ENCODE measurements at places on chromosomes 16 and 17.

GRCh38 chr17:6526362-6527152, 29.8 kb downstream of the PITPNM3 start:
- DNase-seq = no peak

- DNase-seq = no peak
Measured at GRCh38 chr16:27226476-27226875, 23.1 kb downstream of the KDM8 start.

GRCh38 chr16:82396509-82396908, 226.5 kb upstream of the MPHOSPH6 start:
- no peak for DNase-seq

GRCh38 chr16:84839054-84839453, 19.3 kb downstream of the CRISPLD2 start:
- DNase-seq = no peak

- no peak for DNase-seq
Measured at GRCh38 chr17:80604009-80604669, 59.5 kb downstream of the RPTOR start.

- no peak for DNase-seq
Measured at GRCh38 chr17:72122765-72123529, 2.1 kb downstream of the SOX9 start.

- no peak for DNase-seq
Measured at GRCh38 chr16:66932076-66932475, 2.1 kb downstream of the CIAO2B start.

- DNase-seq = peak; percentile 41
Measured at GRCh38 chr16:89289428-89290395, 72.2 kb downstream of the ZNF778 start.

GRCh38 chr17:50559674-50560184, 786 bp upstream of the CACNA1G start:
- DNase-seq = no peak

DNA sequence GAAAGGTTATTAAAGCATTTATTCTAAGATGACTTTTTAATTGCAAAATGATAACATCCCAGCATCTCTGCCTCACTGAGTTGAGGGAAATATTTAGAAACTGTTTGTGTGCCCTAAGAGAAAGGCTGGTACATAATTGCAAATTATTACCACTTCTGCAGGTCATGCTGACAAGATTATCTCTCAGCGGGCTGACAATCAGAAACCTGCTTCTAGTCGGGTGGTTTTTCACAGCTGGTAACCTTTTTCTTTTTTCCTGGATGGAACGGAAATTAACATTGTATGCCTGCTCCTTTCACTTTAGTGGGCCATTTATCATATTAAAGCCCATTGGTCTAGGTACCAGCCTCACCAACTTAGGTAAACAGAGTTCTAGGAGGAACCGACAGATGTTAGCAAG, 17.0 kb upstream of the NUDT7 start:
- no peak for DNase-seq

- DNase-seq = no peak
Measured at GRCh38 chr17:44636562-44636961, 19.7 kb upstream of the MEIOC start.

DNA sequence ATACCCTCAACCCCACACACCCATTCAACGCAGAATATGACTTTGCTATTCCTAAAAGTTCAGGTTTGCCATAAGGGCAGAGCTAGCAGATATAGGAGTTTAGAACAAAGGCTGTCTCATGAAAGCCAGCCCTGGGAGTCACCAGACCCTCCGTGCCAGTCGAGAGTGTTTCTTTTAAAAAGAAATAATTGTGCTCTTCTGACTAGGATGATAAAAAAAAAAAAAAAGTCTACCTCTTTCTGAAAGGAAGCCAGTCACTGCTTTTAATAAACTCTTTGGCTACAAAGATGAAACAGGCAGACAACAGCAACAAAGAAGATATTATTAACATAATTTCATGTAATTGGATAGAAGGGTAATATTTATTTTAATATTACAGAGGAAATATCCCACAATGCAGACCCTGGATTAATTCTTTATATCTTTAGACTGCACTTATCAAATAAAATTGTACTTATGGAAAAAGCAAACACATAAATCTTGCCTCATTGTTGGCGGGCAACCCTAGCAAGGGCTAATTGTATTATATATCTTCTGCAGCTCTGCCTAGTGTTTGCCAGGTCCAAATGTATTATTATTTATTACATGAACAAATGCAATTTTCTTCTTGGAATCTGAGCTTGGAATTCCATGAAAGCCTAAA, 277.5 kb upstream of the DYNLRB2 start:
- DNase-seq = no peak

- no peak for DNase-seq
Measured at GRCh38 chr16:3977376-3977775, 96.9 kb upstream of the CREBBP start.

DNA sequence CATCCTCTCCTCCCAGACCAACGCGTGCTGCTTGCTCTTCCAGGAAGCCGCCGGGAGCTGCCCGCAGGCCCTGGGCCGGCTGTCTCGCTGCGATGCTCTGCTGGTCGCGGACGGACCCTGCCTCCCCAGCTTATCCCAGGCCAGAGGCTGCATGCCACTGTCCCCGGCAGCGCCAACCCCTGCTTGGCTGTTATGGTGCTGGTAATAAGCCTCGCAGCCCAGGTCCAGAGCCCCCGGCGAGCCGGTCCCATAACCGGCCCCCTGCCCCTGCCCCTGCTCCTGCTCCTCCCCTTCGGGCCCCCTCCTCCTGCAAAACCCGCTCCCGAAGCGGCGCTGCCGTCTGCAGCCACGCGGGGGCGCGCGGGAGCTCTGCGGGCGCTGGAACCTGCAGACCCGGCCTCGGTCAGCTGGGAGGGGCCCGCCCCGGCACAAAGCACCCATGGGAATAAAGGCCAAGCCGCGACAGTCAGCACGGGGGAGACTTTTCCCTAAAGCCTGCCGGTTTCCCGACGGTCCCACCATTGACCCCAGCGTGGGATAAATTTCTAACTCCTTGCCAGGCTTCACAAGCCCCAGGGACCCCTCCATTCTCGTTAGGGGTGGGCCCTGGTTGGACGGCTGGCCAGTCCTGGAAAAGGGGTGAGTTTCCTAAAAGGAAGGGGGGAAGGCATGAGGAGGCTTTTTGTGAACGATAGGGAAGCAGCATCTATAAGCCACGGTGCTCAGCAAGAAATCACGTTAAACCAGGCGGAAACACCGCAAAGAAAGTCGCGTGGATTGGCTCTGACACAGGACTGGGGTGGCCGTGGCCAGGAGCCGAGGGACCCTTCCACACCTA, 11.2 kb downstream of the ENPP7 start:
- DNase-seq = peak; percentile 6

- DNase-seq = no peak
Measured at GRCh38 chr17:36524428-36524876, 10.2 kb downstream of the MYO19 start.

GRCh38 chr16:59540621-59541020, 806.5 kb upstream of the GOT2 start:
- DNase-seq = no peak

GRCh38 chr16:73226675-73227074, 178.7 kb upstream of the ZFHX3 start:
- DNase-seq = no peak

DNA sequence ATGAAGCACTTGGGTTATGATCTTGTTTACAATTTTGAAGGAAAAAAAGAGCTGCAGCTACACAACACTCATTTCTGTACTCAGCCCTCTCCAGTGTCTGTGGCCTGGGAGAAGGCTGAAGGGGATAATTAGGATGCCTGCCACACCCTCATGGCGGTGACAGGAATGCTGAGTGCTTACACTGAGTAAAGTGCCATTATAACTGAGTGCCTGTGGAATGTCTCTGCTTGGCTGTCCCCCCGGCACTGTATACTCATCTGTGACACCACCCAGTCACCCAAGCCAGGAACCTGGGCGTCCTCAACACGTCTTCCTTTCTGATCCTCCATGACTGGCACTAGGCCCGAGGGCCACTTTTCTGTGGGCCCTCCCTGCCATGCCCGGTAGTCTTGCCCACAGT, 3.5 kb upstream of the MRPL38 start:
- no peak for DNase-seq

GRCh38 chr16:12758670-12759558, 44.8 kb downstream of the CPPED1 start:
- no peak for DNase-seq

- DNase-seq = peak; percentile 80
Measured at GRCh38 chr16:679814-680624, at the start of gene STUB1. STUB1 (plus strand) TSS chr16:680410; CDS start chr16:680526, 116 bp downstream.

GRCh38 chr17:50277357-50277754, 3.1 kb downstream of the TMEM92 start:
- DNase-seq = no peak

- no peak for DNase-seq
Measured at GRCh38 chr16:52705122-52705521, 158.2 kb upstream of the TOX3 start.

DNA sequence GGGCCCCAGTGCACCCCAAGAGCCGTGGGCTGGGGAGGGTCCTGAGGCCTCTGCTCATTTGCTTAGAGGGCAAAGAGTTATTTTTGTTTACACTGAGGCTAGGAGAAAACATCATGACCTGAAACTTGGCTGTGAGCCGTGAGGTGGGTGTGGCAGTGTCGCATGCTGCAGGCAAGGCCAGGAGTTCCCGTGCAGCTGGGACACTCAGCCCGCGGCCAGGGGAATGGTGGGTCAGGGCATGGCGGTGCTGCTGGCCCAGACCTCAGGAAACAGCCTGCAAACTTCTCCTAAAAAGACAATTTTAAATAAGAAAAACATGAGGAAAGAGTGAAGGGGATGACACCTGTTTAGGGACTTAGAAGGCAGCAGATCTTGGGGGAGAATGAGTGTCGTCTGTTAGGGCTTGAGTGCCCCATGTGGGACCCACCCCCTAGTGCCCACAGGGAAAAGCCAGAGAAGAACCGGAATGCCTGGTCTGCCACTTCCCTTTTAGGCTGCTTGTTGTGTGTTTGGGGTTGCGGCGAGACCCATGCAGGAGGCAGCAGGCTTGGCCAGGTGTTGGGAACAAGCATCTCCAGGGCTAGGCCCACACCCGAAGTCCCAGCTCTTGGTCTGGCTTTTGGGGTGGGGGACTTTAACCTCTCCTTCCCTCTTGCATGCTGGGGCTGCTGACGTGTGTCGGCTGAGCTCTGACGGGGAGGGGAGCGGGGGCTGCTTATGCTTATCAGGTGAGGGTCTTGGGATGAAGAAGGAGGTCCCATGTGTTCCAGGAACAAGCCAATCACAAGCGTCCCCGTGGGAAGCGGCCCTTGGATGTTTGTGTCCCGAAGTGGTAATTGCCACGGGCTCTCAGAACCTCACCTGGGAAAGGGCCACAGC, 80.9 kb upstream of the GNG13 start:
- DNase-seq = no peak

DNA sequence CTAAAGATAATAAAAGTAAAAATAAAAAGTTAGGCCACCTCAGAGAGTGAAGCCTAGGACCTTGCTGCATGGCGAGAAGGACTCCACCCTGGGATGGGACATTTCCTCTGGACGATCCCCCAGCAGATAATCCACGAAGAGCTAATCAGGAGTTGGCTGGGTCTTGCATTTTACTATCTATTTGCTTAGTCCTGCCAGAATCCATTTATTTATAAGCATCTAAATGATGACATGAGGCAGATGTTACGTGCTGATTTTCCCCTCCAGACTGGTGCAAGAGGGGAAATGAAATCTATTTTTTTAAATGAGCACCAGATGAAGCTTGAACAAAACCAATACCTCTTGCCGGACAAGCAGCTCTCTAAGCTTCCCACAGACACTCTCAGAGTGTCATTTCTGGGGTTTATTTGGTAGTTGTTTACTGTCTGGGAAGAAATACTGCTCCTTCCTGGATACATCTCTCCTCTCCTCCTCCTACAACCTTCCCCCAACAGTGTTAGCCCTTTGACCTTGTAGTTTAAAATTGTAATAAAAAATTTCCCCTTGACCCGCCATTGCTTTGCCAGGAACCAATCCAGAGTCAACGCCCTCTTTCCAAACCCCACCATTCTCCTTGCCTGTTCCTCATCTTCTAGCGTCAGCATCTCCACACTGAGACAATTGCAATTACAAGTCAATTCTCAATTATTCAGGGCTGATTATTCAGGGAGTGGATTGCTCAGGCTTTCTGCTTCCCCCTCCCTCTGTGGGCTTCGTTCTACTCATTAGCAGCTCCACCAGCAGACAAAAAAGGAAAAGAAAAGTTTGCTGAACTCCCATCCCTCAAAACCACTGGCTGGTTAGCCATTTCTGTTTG, 63.0 kb downstream of the GSG1L start:
- no peak for DNase-seq

DNA sequence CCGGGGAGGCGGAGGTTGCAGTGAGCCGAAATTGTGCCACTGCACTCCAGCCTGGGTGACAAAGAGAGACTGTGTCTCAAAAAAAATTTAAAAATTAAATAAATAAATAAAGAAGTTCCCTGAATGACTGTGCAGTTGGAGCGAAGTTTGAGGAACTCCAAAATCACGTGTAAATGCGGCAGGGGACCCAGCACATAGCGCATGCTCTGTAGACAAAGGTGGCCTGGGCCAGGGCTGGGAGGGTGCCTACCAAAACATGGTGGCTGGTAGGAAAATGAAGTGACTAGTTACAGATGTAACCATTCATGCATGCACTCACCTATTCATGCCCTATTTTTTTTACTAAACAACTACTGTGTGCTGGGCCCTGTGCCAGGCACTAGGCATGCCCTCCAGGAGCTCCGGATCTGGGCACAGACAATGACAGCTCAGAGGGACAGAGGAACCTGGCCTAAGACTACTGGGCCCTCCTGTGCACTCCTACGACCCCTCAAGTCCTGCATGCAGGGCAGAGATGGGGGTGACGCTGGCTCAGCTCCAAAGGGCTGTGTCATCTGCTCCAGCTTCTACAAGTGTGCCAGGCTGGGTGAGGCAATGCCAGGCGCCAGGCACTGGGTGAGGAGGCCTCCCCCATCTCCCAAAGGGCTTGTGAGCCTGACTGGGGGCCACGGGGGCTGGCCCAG, 65.3 kb downstream of the RMI2 start:
- DNase-seq = no peak

- no peak for DNase-seq
Measured at GRCh38 chr16:78705694-78706093, 606.2 kb downstream of the WWOX start.

DNA sequence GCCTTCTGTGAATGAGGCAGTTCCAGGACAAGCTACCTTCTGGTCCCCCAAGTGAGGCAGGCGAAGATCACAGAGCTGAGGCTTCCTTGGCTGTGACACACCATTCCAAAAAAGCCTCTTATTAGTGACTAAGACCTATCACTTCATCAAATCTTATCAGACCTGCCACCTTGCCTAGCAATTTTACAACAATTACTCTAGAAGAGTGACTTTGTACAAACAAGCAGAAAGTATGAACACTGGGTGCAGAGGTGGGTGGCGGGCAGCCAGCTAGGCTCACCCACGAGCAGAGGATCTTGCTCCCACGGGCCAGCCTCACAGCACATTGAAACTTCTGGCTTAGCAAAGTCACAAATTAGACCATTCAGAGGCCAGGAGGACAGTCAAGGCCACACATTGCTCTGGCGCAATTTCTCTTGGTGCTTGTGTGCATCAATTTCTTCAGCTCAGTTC, 2.2 kb upstream of the ICAM2 start:
- no peak for DNase-seq
